ENCODE measurements at places on chromosomes 5 and 9.

- DNase-seq: no peak
These were observed 335.9 kb upstream of the ISL1 start for GRCh38 chr5:51047369-51047768.

DNA sequence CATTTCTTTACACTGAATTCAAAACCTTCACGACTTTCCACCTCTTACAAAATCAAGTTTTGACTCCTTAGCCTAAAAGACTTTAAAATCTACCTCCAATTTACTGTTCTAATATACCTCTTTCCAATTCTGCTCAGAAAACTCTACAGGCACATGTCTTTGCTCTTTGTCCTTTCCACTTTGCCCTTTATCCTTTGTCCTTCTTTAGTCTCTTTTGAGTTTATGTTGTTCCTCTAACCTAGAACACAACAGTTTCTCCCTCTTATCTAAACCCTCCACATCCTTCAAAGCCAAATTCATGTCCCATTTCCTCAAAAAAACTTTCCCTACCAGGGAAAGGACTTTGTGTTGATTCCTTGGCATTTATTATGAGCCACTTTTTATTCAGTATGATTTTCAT is 1.4 kb downstream of the CDKL3 start:
- DNase-seq: no peak

GRCh38 chr9:12954441-12954840 is 179.6 kb downstream of the LURAP1L start:
- no peak for DNase-seq

GRCh38 chr5:142032747-142033631 is 20.2 kb upstream of the GNPDA1 start:
- no peak for DNase-seq

- DNase-seq: peak; percentile 40
These were observed 37.7 kb upstream of the STXBP1 start for GRCh38 chr9:127574072-127574993.

- no peak for DNase-seq
These were observed 31.0 kb upstream of the ZFR start for GRCh38 chr5:32475334-32476097.

DNA sequence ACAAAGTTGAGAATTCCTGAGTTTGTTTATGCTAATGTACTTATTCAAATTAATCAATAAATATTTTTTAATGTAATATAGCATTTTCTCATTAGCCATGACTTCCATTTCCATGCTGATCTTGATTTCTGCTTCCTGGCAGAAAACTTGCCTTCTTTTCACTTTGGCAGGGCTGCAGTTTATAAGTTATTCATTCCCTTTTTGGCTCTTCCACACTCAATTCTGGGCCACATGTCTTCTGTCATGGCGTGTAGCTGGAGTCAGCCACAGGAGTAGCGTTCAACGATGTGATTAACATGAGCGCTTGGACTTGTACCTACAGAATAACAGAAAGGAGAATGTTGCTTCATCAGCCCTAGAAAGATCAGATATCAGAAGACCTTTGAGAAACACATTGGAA is 172.9 kb downstream of the CFAP90 start:
- DNase-seq: no peak

GRCh38 chr5:67176936-67177335 is 19.7 kb downstream of the CD180 start:
- peak; percentile 19 for DNase-seq

GRCh38 chr5:27308153-27308552 is 269.8 kb upstream of the CDH9 start:
- no peak for DNase-seq

GRCh38 chr5:77770293-77771005 is 5.7 kb downstream of the TBCA start:
- no peak for DNase-seq

GRCh38 chr9:79184831-79185230 is 386.9 kb upstream of the TLE4 start:
- no peak for DNase-seq

DNA sequence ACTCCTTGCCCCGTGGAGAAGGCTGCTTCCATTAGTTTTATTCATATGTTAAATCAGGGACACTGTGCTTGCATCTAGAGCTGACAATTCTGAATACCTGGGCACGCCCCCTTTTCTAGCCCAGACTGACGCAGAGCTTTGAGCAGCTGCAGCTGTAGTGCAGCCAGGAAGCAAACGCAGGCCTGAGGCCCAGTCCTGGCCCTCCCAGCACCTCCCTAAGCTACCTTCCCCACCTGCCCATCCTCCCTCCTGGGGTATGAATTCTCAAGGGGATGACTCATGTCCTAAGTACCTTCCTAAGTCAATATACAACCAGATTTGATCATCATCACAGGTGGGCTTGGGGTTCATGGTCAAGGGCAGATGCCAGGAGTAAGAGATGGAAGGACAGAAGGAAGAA is 3.5 kb downstream of the PHF19 start:
- DNase-seq: no peak

- no peak for DNase-seq
These were observed 133.4 kb downstream of the ZSWIM6 start for GRCh38 chr5:61465496-61465895.

DNA sequence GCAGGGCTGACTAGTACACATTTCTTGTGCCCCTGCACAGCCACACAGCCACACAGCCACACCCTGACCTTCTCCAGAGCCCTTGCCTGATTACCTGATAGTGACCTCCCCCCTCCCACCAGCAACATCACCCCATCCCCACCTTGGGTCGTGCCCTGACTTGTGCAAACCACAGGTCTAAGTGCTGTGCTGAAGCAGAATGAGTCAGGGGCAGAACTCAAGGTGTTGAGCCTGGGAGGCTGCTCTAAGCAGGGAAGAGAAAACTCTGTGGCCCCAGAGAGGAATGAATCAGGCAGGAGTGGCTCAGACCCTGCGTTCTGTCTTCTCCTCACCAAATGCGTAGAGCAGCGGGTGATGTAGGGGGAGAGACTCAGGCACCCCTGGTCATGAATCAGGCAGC is 24.3 kb upstream of the FAT2 start:
- no peak for DNase-seq

DNA sequence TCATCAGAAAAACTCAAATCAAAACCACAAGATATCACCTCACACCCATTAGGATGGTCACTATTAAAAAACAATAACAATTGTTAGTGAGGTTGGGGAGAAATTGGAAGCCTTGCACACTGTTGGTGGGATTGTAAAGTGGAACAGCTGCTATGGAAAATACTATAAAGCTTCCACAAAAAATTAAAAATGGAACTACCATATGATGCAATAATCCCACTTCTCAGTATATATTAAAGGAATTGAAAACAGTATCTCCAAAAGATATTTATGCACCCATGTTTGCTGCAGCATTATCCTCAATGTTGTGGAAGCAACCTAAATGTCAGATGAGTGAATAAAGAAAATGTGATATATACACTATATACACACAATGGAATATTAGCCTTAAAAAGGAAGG is 14.5 kb upstream of the ADRA1B start:
- DNase-seq: no peak

- no peak for DNase-seq
These were observed 260.1 kb downstream of the PRELID2 start for GRCh38 chr5:145574889-145575573.

DNA sequence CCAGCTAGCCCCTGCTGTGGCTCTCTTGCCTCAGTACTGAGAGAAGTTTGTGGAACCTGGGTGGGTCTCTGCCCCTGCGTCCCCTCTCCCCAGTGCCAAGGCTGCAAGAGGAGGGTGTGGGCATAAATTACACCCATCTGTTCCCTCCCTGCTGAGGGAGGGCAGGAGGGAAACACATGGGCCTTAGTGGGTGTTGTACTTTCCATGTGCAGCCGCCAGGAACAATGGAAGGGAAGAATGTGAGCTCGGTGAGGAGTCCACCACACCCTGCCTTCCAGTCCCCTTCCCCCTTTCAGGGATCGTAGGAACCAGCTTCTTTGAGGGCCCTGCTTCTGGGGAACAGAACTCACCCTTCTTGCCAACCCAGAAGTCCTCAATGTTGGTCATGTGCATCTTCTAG is 138.2 kb upstream of the KLF4 start:
- DNase-seq: no peak

DNA sequence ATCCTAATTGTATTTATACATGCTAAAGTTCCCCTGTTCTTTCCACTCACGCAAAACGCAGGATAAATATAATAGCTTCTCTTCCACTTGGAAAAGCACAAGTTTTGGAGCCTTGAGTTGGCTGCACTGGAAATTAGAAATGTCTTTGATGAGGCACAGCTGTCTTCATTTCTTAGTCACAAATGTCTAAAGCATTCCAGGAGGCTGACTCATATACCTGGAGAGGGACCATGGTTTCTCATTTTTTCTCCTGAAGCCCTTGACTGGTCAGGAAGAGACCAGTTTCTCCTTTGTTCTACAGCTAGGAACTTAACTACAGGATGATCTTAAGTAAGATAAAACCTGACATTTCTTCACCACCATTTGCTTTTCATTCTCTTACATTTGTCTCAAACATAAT is 16.2 kb downstream of the MTX3 start:
- no peak for DNase-seq

GRCh38 chr5:36285837-36286615 is 15.7 kb downstream of the RANBP3L start:
- no peak for DNase-seq

DNA sequence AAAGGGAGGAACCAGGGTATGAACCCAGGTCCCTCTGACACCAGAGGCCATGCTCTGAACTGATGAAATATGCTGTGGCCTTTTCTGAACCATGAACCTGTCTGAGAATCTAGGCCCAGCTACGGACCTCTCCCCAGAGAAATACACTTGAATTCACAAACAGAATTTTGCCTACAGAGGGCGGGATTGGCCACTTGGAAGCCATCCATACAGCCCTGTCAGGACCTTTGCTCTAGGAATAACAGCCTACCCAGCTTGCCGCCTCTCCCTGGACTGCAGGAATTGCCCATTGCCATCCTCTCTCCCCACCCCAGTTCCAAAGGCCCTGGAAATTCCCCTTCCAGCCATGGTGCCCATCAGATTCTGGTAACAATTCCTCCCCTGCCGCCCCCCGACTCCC is 26.6 kb downstream of the MORN5 start:
- no peak for DNase-seq

DNA sequence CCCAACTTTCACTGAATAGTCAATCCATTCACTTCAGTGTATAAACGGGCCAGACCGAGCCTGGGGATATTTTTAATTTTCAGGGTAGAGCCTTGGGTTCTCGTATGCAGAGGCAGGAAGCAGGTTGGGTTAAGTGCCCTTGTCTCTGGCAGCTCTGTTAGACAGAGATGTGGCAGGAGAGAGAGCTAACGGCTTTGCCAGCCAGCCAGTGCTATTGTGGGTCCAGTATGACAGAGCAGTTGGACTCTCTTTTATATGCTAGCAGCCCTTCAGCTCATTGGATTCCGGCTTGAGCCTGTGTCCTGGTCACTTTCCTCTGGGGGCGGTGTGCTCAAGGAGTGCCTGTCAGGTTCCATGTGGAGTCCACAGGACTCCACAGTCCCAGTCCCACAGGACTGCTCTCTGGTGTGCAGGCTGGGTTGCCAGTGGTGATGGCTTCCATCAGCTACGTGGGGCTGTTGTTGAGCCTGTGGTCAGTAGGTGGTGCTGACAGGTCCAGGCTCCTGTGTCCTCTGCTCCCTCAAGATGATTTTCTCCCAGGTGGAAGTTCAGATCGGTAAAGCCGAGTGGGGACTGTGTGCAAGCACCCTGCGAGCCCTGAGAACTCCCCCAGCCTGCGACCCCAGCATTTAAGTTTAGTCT is 14.3 kb downstream of the CLTA start:
- no peak for DNase-seq

DNA sequence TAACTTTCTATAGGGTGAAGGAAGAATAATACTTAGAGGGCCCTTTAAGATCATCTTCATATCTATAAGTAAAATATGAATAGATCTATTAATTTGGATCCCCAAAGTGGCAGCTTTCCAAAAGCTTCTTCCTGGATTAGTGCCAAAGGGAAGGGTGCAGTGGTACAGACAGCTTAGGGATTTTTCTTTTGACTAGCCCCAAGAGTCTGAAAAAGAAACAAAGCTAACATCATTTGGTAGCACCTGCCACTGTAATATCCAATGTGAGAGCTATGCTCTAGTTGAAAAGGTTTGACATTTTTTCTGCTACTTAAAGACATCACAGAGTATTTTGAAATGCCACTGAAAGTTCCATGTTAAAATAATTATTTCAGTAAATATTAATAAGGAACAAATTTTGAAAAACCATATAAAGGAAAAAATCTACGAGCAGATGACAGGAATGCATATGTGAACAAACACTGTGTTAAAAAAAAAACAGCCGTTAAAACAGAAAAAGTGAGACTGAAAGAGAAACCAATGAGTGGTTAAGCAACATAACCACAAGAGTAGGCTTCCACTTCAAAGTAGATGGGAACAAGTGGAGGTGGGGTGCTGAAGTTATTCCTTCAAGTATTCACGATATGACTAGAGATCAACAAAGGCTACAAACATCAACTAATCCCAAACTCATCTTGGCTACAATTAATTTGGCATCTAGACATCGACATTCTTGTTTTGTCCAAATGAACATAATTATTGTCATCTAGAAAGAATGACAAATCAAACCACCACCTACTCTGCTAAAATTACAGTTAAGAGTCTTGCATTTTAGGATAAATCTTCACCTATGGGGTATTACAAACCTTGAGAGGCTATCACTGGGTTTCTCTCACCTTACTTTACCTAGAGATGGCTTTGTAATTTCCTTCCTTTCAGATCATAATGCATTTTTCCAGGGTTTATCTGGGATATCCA is 137.5 kb downstream of the CPLANE1 start:
- peak; percentile 63 for DNase-seq

Measured in hematopoietic multipotent progenitor cell treated with erythropoietin and hydrocortisone succinate and interleukin-3 and kit ligand, for 6 days (in vitro differentiated cells).